Skin of body (tissue), 3 donors: ENCODE measurements at places on chromosomes 5 and 9.
A peak's percentile ranks its signal among the peaks of the same experiment; 100 is the strongest.

GRCh38 chr5:65704621-65705239 lies 17.2 kb downstream of the SGTB start:
- DNase-seq = no peak

- no peak for DNase-seq
These were observed 42.9 kb downstream of the SPRY4 start for GRCh38 chr5:142281966-142282365.

DNA sequence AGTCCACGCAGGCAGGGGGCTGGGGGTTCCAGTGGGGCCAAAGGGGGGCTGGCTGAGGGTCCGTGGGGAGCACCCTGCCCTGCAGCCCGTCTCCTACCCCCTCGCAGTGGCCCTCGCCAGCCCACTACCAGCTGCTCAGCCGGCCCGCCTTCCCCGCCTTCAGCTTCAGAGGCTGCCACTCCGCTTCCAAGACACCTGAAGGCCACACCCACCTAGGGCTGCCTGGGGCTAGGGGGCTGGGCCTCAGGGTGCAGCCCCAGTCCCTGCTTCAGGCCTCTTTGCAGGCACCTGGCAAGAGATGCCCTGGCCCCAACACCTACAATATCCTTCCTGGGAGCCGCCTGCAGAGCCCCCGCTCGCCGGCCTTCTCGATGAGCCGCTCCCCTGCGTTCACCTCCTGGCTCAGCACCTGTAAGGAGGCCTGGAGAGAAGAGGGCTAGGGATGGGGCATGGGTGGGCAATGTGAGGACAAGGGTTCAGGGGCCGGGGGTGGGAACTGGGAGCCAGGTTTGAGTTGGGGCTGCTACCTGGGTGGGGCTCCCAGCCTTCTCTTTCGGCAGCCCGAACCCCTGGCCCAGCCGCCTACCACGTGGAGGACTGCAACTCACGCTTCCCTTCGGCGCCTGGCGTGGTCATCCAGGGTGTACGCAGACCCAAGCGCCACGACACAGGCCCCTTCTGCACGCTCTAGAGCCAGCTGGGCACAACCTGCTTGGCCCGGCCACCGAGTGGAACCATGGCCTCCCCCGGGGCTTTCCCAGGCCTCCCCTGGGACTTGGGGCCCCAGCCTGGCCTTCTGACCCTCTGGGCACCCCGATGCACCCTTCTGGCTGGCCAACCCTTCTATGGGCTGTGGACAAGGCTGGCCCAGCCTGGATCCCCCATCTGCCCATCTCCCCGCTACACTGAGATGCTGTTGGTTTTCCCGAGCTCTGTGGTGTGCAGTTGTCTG lies 1.7 kb downstream of the STPG3 start:
- no peak for DNase-seq

- DNase-seq = no peak
These were observed 30.2 kb downstream of the TJP2 start for GRCh38 chr9:69204326-69204725.

GRCh38 chr5:179060116-179061008 lies at the start of gene ZNF354C:
Gene ZNF354C, plus strand, starts transcription at chr5:179060373. Its CDS starts 1,696 bp downstream, at chr5:179062069.
- peak; percentile 89 for DNase-seq

GRCh38 chr9:32385152-32385884 lies 875 bp downstream of the ACO1 start:
- peak; percentile 51 for DNase-seq

- no peak for DNase-seq
These were observed 39.8 kb upstream of the FBXL17 start for GRCh38 chr5:108421713-108422112.

- DNase-seq = no peak
These were observed 81.0 kb downstream of the DCP2 start for GRCh38 chr5:113057557-113057984.

- no peak for DNase-seq
These were observed 3.2 kb downstream of the LHX6 start for GRCh38 chr9:122225312-122226141.

- no peak for DNase-seq
These were observed 17.5 kb downstream of the ADAM19 start for GRCh38 chr5:157558041-157558595.

- DNase-seq = peak; percentile 93
These were observed 40.8 kb upstream of the GNPDA1 start for GRCh38 chr5:142053426-142054151.

DNA sequence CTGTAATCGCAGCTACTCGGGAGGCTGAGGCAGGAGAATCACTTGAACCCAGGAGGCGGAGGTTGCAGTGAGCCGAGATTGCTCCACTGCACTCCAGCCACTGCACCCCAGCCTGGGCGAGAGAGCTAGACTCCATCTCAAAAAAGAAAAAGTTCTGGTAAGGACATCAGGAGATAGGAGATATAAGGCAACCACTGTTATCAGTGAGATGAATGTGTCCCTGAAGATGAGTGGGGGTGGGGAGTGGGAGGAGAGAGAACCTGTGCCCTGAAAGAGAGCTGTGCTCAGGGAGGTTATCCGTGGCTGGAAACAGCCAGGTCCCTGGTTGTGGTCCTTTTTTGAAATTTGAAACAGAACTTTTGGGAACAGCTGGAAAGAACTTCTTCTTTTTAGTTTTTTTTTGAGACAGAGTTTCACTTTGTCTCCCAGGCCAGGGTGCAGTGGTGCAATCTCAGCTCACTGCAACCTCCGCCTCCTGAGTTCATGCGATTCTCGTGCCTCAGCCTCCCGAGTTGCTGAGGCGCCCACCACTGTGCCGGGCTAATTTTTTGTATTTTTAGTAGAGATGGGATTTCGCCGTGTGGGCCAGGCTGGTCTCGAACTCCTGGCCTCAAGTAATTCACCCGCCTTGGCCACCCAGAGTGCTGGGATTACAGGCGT lies 2.6 kb downstream of the PTPA start:
- no peak for DNase-seq

GRCh38 chr5:151113651-151114050 lies 32.8 kb upstream of the TNIP1 start:
- no peak for DNase-seq

GRCh38 chr5:145908206-145908960 lies 28.0 kb upstream of the SH3RF2 start:
- no peak for DNase-seq

DNA sequence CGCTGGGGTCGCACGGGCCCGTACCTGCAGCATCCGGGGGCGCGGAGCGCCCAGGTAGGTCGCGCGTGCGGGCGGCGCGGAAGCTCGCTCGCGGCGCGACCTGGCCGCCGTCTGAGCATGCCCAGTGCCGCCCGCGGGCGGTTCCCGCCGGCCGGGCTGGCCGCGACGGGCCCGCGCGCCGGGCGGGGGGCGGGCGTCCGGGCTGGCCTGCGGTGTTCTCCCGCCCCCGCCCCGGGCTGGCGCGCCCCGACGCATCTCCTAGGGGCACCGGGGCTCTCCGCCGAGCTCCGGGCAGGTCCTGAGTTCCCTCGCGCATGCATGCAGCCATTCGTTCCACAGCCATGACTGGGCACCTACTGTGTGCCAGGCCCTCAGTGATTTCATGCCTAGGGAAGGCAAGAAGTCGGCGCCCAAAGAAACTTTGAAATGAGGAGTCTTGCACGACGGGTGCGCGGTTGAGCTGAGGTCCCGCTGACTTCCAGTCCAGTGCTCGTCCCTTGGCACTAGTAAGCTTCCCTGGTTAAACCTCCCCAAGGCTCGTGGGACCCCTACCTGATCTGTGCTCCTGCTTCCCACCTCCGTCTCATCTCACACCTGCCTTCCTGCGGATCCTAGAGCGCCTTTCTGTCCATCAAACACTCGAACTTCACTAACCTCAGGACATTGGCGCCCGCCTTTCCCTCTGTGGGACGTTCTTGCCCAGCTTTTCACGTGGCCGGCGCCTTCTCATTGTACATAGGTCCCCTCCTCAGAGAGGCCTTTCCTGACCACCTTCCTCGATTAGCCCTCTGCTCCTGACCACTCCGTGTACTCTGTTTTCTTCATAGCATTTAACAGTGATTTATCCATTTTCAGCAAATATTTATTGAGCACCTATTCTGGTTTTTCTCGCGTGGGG lies at the start of gene PTPN3:
Gene PTPN3, minus strand, starts transcription at position 113 of the 898 bp plus-strand sequence. CDS start 34,873 bp downstream, outside the sequence.
- DNase-seq = no peak

GRCh38 chr9:1201262-1201661 lies 151.1 kb downstream of the DMRT2 start:
- no peak for DNase-seq

DNA sequence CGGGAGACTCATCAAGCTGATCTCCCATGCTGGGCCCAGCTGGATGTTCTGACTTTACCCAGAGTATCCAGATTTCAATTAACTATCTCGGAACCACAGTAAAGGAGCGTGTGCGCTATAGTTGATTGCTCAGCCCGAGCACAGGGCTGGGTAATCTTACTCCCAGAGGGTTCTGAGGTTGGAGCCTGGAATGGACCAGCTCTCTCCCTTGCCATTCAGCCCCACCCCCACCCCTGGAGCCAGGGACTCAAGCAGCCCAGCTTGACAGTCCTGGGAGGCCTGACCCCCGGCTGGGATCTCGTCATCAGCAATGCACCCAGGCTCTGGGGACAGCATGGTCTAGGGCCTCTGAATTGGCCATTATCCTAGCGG lies 23.7 kb upstream of the PTGES start:
- DNase-seq = no peak

- no peak for DNase-seq
These were observed 562.4 kb upstream of the CLINT1 start for GRCh38 chr5:158421319-158421718.

DNA sequence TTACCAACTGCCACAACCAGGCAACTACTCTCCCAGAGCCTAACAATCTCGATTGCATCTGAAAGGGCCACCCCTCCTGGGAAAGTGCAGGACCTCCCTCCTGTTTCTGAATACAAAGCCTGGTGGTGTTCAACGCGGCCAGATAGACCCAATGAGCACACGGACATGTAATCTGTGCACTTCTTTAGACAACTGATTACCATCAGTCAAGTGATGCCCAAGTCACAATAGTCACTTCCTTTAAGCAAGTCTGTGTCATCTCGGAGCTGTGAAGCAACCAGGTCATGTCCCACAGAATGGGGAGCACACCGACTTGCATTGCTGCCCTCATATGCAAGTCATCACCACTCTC lies 739 bp downstream of the C9orf72 start:
- DNase-seq = peak; percentile 22

DNA sequence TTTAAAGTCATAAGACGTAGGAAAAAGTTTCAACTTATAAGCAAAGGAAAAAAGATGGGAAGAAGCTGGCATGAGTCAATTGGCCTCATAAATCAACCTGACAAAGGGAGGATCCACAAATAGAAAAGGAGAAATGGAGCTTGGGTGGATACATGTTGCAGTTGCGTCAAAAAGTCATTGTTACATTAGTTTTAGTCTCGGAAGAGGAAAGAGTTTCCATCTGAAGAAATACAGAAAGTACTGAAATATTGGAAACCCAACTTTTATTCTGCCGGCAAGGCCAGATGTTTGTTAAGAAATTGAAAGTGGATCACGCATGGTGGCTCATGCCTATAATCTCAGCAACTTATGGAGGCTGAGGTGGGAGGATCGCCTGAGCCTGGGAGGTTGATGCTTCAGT lies 11.3 kb upstream of the TIMD4 start:
- no peak for DNase-seq

GRCh38 chr9:121662891-121663580 lies 11.6 kb downstream of the DAB2IP start:
- DNase-seq = no peak

DNA sequence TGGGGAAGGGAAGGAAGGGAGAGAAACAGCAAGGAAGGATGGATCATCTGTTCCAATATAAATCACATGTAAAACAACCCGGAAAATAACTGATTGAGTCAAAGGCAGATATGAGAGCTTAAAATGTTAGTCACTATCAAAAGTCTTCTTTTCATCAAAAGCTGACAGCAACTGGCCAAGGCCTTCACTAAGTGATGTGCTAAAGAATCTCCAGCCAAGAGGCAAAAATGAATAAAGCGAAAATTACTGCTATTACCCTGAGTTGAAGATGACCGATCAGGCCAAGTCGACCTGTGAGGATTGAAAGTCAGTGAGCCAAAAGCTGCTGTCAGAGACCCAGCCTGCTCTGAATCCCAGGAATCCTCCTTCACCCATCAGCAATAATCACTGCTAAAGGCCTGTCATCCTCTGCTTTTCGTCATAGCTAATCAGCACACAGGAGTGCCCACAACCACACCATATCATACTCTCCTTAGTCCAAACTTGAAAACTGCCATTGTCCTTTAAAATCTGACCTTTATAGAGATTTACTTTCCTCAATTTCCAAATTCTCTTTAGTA lies 736.9 kb downstream of the TLE1 start:
- DNase-seq = no peak

- no peak for DNase-seq
These were observed 37.9 kb downstream of the SLC6A7 start for GRCh38 chr5:150227606-150228273.

DNA sequence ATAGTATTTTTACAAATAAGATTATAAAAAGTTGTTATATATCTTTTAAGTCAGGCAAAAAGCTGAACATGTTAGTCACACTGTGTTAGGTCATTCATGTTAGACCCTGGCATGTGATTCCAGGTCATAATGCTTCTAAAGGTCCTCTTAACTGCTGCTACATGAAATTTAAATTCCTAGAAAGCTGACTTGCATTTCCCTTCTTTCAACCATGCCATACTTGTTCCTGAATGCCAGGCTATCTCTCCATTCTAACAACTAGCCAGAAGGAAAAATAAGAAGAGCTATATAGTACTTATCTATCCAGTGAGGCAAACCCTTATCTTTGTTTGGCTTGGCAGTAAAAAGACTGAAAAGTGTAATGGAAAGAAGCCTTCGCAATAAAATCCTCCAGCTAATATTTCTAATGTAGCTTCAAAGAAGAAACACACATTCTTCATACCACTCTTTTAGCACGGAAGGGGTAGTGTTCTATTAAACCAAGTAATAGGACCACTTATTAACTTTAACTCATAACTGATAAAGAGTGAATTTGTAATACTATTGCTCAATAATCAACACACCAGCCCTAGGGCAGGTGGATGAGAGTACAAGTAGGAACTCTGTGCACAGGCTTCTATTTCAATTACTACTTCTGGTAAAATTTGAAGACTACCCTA lies 310.2 kb downstream of the PDE4D start:
- no peak for DNase-seq

DNA sequence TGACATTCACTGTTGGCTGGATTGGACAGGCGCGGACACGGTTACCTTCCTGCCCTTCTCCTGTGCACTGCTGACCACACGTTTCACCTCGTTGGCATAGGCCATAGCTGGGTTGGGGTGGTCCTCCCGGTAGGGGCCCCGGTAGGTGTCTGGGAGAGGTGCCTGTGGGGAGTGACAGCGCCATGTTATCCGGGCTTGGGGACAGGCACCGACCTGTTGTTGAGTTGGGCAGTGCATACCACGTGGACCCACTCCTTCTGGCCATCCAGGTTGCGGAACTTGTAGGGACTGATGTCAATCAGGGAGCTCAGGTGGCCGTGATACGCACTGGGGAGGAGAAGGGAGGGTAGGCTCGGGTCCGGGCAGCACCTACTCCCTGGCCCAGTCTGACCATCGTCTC lies 8.2 kb downstream of the PHYKPL start:
- DNase-seq = no peak
